ENCODE measurements at places on chromosomes 16 and 17.

GRCh38 chr16:28820016-28820415 lies 2.8 kb upstream of the ATXN2L start:
- DNase-seq: no peak

DNA sequence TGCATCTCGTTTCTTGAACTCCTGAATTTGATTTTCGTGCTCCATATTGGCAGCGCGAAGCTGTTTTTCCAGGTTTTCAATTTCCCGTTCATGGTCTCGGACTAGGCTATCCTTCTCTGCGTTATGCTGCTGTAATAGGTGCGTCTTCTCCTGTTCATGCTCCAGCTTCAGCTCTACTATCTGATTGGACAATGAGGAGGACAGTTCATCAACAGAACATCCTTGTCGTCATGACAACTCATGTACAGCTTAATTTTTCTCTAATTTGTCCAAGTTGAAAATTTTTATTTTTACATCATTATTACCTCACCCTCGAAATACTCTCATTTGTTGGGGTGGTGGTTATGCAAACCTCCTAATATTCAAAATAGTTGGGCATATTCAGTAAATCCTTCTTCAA lies 289.8 kb downstream of the CEP112 start:
- DNase-seq: no peak

- DNase-seq: no peak
Measured at GRCh38 chr16:56662357-56663354, 4.9 kb downstream of the MT1F start.

DNA sequence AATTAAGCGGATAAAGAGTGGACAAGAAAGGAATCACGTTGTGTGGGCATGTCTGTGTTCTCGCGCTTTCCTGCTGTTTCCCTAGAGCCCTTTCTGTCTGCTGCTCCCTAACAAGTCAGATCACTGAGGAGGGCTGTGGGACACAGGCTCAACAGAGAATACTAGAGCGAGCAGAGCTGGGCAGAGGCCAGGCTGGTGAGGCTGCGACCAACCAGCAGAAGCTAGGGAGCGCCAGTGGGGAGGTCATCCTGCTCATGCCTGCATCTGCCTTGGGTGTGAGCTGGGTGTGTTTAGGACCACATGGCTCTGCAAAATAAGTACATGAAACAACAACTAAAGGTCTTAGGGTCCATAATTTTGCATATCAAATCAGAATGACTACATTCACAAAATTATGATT lies 11.5 kb upstream of the FOXJ1 start:
- no peak for DNase-seq

- DNase-seq: no peak
Measured at GRCh38 chr17:60704170-60704569, 26.5 kb downstream of the BCAS3 start.

- no peak for DNase-seq
Measured at GRCh38 chr17:16040710-16041251, 41.2 kb downstream of the TTC19 start.

DNA sequence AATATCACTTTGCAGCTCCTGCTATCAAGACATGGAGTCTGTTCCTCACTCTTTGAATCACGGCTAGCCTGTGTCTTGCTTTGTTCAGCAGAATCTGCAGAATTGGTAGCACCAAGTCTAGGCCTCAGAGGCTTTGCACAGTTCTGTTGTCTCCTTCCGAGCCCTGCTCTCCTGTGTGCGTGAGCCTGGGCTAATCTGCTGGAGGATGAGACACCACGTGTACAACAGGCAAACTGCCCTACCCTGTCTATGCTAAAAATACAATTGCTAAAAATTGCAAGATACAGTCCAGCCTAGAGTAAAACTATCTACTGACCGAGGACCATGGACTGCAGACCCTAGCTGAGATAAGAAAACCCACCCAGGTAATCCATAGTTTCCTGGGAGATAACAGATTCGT lies 484.7 kb downstream of the NPIPA7 start:
- no peak for DNase-seq

- DNase-seq: no peak
Measured at GRCh38 chr17:45332989-45333701, 16.3 kb upstream of the MAP3K14 start.

GRCh38 chr16:72111657-72112451 lies 18.2 kb downstream of the DHX38 start:
- no peak for DNase-seq

Measured in NCI-H460 (cell line).